ENCODE measurements at places on chromosomes 12 and 14.

DNA sequence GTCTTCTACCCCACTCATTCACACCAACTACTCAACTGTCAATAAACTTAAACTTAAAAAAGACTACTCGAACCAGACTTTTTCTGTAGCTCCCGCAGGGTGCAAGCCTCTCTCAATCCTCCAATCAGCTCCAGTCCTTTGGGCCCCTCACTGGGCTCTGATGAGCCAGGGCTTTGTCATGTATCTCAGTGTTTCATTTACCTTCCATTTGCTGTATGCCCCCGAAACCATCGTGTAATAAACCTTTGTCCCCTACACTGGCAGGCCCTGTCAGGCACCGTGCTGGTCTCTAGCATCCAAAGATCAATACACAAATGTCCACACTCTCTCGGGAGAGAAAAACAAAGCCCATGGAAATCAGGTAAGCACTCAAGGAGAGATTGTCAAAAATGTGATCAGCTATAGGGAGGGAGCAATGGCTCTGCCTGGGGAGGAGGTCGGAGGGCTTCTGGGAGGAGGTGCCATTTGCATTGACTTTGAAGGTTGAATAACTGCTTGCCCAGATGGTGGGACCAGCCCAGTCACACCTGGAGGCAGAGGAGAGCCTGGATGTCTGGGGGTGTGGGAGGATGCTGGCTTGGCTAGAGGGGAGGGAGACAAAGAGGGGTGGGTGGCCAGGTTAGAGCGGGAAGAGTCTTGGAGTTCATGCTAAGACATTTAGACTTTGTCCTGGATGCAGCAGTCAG is 42.1 kb upstream of the DICER1 start:
- DNase-seq, result no peak

DNA sequence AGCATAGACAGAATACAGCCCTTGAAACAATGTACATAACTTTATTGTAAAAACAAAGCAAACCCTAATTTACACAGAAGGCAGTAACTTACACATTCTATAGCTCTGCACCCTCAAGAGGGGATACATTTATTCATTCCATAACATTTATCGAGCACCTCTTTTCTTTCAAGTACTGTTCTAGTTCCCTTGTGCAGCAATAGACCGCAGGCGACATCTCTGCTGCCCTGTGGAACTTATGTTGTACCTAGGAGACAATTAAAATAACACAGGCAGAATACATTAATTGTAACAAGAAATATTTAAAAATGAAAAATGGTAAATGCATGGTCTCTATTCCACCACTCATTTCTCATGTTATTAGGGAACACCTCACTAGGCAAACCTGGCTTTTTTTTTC is 1.4 kb upstream of the ARHGDIB start:
- no peak for DNase-seq

DNA sequence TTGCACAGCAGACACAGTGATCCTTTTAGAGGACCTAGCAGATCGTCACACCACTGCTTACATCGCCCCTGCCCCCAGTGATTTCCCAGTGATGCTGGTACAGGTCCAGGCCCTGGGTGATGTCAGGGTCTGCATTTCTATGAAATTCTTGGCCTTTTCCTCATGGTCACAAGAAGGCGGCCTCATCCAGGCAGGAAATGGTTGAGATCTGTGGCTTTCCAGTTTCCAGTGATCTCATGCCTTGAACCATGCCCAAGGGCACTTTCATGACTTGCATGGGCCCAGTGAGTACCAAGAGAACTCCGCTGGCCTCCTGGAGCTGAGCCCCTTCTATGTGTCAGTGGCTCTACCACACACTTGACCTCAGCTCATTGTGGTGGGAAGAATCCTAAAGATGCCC is 41.9 kb upstream of the BDKRB2 start:
- DNase-seq, result no peak

- DNase-seq, result no peak
These were observed 18.6 kb downstream of the DUSP6 start for GRCh38 chr12:89333564-89334252.

DNA sequence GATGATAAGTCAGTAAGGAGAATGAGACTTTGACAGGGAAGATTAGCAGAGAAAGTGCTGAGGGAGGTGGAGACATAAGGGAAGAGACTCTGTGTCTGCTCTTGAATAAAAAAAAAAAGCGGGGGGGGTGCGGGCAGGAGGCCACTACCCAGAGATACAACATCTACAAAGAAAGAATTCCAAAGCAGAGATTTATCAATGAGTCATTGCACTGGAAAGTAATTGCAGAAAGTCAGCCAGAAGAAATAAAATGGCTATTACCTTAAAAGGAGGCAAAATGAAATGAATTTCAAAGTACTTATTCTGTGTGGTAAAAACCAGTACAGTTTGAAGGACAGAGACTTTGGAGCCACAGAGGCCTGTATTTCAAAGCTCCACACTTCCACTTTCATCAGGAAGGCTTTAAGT is 267.1 kb upstream of the PRKD1 start:
- no peak for DNase-seq

DNA sequence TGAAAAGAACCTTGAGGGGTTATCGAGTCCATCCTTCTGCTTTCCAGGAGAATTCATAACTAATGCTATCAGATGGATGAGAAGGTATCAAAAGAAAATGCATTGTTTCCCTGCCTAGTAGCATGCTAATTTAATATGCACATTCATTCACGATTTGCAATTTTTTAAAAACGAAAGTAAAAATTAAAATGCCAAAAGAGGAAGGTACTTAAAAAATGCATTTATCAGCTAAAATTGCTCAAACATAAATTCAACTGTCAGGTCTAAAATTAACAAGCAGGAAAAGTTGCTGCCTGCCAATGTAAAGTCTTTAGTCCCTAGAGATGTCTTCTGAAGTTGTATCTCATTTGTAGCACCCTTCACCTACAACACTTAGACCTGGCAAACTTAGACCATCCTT is 7.9 kb downstream of the ATF7 start:
- DNase-seq, result no peak

DNA sequence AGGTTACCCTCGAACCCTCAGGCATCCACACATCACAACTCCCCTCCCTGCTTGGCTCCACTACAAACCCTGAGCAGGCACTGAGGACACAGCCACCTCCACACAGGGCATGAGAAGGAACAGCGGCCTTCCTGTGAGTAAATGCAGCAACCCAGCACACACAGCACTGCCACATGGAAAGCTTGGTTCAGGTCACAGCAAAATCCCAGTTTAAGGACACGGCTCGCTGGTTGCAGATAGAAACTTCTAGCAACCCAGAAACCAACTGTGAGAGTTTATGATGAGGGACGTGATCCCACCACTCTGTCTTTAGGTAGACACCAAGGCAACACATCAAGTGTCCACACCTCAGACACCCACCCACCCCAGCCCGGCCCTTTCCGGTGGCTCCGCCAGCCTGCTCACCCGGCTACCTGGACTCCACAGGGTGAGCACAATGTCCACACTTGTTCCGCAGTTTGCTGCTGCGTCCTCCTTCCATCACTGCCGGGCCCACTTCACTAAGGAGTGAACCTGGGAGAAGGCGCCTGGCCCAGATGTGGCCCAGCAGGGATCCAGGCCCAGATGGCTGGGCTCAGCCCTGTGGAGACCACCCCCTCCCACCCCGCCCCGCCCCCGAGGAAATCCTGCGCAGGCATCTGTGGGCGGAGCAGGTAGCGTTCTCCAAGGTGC is 13.2 kb downstream of the CDCA4 start:
- peak; percentile 51 for DNase-seq
